Muscle of leg (tissue), 16 donors: ENCODE measurements at places on chromosomes 7 and 10. TPM values are rescaled to one million over a fixed set of nuclear protein-coding genes. Genes with fewer than 3 reads are reported as not detected.

- DNase-seq, result no peak
- H3K36me3 ChIP-seq, result peaks cover 13% of the 10 kb centered on the region
- no peak overlapping the region for H3K27ac ChIP-seq
- no peak overlapping the region for H3K4me3 ChIP-seq
- H3K27me3 ChIP-seq, result no peaks in the 10 kb centered on the region
- no peaks in the 10 kb centered on the region for H3K4me1 ChIP-seq
Observed at GRCh38 chr7:120833546-120833945, 24.4 kb downstream of the TSPAN12 start.

DNA sequence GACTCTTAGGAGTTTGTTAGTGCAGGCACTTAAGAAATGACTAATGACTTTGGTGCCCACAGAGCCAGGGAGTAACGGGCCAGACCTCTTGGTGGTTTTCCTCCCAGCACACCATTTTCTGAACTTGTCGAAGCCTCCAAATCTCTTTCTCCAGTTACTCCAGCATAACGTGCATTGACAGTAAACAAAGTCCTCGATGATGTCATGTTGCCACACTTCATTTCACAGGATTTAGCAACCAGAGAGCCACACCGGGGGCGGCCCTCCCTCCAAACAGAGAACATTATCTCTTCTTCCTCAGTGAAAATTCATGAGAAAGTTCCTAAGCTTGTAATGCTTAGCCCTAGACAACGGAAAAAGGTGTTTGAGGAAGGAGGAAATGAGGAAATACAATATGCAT is 4.0 kb upstream of the SVOPL start:
- H3K4me1 ChIP-seq, result no peaks in the 10 kb centered on the region
- H3K4me3 ChIP-seq, result no peak overlapping the region
- no peaks in the 10 kb centered on the region for H3K36me3 ChIP-seq
- no peak for DNase-seq

- peaks cover 19% of the 10 kb centered on the region for H3K27me3 ChIP-seq
- H3K4me1 ChIP-seq, result peaks cover 9% of the 10 kb centered on the region
- no peak for DNase-seq
- H3K27ac ChIP-seq, result no peak overlapping the region
- H3K36me3 ChIP-seq, result no peaks in the 10 kb centered on the region
Observed at GRCh38 chr7:1639532-1640175, 30.4 kb upstream of the ELFN1 start.

The CALML5 gene
- not detected for total RNA-seq

DNA sequence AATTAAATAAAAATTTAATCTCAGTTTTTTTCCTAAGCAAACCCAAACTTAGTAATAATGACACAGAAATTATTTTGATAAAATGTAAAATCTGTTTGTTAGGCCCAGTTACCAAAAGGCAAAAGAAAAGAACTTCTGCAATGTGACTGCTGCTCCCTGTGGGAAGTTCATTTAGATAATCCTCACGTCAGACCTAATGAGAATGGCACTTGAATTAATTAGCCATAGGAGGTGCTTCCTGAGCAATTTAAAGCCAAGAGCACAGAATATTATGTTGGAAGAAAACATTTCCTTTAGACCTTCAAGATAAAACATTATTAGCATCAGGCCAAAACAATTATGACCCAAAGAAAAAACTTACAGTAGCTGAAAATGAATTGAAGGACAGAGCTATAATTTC is 19.4 kb downstream of the SPAM1 start:
- no peaks in the 10 kb centered on the region for H3K4me1 ChIP-seq
- no peak overlapping the region for H3K4me3 ChIP-seq
- H3K36me3 ChIP-seq, result no peaks in the 10 kb centered on the region
- H3K27me3 ChIP-seq, result no peaks in the 10 kb centered on the region
- DNase-seq, result no peak

DNA sequence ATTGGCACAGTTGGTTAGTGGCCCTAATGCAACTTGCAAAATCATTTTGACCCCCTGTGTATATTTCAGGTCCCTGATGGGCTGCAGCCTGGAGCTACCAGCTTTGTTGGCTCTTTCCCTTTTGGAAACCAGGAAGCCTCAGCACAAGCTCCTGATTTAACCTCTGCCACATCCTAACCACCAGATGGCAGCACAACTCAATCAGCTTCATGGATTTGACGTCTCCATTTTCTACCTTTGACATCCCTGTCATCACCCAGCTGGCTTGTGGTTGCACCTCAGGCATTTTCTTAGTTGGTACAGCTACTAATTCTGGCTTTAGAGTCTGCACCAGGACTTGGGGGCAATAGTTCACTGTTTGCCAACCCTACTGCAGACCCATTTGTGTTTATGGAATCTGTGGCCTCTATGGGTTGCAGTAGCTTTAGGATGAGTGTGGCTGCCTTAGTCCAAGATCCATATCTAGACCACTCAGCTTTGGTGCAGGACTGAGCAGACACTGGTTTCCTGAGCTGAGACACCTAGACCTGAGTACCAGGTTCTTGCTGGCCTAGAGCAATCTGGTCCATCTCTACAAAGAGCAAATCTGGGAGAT is 456.2 kb downstream of the REEP3 start:
- no peaks in the 10 kb centered on the region for H3K4me1 ChIP-seq
- no peak overlapping the region for H3K4me3 ChIP-seq
- peak; percentile 45 for DNase-seq
- no peak overlapping the region for H3K27ac ChIP-seq
- H3K36me3 ChIP-seq, result no peaks in the 10 kb centered on the region
- H3K27me3 ChIP-seq, result no peaks in the 10 kb centered on the region

The OR2A42 gene
- 0.04 TPM for total RNA-seq

- DNase-seq, result no peak
- H3K4me1 ChIP-seq, result no peaks in the 10 kb centered on the region
- no peaks in the 10 kb centered on the region for H3K27me3 ChIP-seq
- no peaks in the 10 kb centered on the region for H3K36me3 ChIP-seq
Observed at GRCh38 chr10:130396044-130396443, 259.9 kb downstream of the GLRX3 start.

GRCh38 chr7:155850766-155851678 is 38.8 kb upstream of the SHH start:
- no peaks in the 10 kb centered on the region for H3K36me3 ChIP-seq
- H3K27me3 ChIP-seq, result peaks cover 11% of the 10 kb centered on the region
- no peak overlapping the region for H3K27ac ChIP-seq

DNA sequence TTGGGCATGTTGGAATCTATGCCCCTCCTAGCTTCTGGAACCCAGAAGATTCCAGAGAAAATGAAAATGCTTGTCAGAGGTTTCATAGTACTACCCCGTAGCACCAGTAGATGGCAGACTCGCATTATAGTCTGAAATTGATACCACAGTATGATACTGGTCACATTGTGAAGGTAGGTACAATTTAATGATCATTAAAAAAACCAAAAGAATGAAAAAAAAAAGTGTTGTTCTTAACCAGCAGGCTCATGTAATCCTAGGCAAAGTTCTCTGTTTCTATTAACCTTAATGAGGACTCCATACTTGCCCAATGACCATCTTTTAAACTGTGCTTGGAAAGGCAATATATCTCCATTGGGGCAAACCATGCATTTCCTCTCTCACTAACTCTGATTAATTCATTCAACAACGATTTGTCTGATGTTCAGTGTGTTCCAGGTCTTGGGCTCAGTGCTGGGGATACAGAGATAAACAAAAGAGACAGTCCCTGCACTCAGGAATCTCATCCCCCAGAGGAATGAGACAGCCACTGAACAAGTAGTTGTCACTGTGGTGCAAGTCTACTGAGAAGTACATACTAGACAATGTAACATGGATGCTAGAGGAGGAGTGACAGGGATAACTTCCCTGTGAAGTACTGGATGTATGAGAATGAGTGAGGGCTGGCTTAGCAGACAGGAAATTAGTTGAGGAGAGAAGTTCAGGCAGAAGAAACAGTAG is 223.5 kb upstream of the PHYHIPL start:
- peak overlapping the region; percentile 95 for H3K27ac ChIP-seq
- peak; percentile 87 for DNase-seq
- H3K27me3 ChIP-seq, result no peaks in the 10 kb centered on the region
- H3K4me1 ChIP-seq, result peaks cover 11% of the 10 kb centered on the region
- no peaks in the 10 kb centered on the region for H3K36me3 ChIP-seq
- H3K4me3 ChIP-seq, result no peak overlapping the region

The TMEM236 gene
- 0.40 TPM for total RNA-seq
